ENCODE measurements at places on chromosomes 12 and 14.

DNA sequence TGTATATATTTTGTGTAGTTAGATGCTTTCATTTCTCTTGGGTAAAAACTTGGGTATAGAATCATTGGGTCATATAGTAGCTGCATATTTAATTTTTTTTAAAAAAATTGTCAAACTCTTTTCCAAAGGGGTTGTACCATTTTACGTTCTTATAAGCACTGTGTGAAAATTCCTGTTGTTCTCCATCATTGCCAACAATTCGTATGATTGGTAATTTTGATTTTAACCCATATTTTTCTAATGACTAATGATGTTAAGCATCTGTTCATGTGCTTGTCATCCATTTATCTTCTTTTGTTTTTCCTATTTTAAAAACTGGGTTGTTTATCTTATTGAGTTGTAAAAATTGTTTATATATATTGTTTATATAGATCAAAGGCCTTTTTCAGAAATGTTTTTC lies 77.4 kb downstream of the OTOGL start:
- DNase-seq: no peak

DNA sequence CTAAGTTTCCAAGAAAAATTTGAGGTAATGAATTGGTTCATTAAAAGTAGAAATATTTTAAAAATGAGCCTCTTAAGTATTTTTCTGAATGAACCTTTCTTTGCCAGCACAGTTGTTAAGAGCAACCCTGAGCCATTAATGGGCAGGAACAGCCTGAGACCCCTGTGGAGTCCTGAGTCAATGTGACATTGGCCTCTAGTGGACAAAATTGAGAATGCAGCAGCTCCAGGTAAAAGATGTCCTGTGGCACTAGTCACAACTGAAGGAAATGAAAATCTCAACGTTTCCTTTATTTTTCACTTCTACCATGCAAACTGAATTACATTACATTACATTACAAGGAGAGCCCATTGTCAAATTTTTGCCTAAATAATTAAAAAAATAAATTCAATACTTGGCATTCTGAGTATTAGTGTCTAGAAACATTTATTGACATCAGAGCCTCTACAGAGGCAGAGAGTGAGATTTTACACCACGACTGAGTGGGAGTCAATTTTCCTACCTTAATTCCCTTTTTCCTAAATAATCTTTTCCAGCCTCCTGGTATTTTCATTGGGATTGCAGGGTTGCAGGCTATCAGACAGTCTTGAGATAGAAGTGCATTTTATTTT lies 135.7 kb downstream of the PPM1H start:
- DNase-seq: no peak

DNA sequence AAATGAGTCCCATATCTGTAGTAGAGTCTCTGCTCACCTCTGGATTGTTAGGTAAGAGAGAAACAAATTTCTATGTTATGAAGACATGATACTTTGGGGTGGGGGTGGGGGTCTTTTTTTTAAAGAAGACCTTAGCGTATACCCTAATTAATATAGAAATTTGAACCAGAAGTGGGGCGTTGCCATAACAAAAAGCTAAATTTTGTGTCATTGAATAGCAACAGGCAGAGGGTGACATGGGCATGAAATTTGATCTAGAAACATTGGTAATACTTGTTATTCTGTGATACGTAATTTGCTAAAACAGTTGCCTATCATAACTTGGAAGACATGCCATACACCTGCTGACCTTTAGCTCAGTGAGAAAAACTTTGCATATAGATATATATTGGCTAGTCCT lies 92.3 kb upstream of the SLC38A2 start:
- DNase-seq: no peak

- DNase-seq: no peak
Measured at GRCh38 chr14:58501214-58501816, 73.8 kb downstream of the KIAA0586 start.

DNA sequence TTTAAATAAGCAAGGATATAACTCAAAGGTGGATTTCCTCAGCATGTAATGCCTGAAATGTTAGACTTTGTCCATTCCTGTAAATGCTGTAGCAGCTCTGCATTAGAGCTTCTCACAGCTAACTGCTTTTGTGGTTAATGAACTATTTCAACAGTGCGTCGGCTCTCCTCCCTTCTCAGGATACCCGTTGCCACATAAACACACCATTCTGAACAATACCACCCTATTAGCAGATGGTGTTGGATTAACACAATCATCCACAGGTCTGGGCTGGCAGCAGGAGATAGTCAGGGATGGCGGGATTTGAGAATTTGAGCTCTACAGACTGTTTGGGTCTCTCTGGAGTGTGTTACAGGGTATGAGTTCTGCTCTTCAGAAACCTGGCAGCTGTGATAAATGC lies 33.5 kb upstream of the C12orf42 start:
- no peak for DNase-seq

DNA sequence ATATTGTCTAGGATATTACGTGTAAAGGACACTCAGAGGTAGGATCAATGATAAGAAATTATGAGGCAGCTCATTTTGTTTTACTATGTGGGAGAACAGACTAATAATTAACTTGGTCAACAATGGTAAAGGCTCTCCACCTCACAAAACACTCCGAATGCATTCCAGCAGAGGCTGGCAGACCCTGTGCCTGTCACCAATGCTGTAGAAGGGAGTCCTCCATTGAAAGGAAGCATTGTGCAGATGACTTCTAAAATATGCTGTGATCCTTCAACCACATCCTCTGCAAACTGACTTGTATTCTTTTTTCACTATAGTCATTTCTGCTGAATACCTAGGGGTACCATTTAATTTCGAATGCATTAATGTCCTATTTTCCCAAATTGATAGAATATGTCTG lies 119.6 kb upstream of the EEA1 start:
- DNase-seq: no peak

DNA sequence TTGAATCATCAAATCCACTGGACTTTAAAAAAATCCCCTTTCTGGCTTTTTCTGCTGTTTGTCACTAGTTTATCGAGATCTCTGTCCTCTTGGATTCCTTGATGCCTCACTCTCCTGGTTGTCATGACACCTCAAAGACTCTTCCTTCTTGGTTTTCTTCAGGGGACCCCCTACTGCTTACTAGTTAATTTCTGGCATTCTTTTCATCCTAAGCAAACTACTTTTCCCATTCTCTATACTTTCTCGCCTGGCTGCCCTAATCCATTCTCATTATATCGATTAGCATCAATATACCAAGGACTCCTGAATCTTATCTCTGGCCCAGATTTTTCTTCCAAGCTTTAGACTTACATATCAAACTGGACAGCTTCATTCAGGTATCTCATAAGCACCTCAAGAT lies 98.6 kb downstream of the NEDD1 start:
- no peak for DNase-seq

DNA sequence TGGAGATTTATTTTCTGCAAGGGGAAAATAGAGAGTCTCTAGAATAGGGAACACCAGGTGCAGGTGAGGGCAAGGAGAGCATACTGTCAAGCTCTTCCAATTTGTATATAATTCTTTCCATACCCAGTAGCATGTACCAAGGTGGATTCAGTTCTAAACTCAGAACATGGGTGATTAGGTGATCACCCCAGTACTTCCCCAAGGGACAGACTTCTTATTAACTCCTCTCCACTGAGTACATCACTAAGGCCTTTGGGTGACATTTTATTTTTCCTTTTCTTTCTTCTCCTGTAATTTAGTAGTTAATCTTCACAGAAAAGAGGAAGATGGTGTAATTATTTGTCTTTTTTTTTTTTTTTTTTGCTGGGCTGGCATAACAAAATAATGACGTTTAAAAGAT lies 54.2 kb downstream of the DIP2B start:
- DNase-seq: no peak

GRCh38 chr12:62903151-62903550 lies 31.8 kb downstream of the PPM1H start:
- DNase-seq: no peak

GRCh38 chr12:70966046-70966445 lies 45.5 kb upstream of the PTPRR start:
- no peak for DNase-seq

DNA sequence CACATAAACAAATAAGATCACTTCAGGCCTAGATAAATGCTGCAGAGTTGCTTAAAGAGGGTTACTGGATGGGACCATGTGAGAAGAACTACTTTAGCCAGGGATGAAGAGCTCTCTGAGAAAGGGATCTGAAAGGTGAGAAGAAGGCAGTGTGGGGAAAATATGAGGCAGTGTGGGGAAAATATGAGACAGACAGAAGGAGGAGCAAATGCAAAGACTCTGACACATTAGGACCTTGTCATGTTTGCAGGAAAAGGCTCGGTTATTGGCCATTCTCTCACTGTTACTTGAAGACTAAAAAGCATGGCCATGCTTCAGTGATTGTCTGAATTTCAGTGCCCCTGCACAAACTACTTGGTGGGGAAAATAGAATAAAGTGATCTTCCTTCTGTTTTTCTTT lies 22.7 kb upstream of the TRIM9 start:
- no peak for DNase-seq

GRCh38 chr12:120842595-120842994 lies 61.6 kb downstream of the SPPL3 start:
- no peak for DNase-seq

DNA sequence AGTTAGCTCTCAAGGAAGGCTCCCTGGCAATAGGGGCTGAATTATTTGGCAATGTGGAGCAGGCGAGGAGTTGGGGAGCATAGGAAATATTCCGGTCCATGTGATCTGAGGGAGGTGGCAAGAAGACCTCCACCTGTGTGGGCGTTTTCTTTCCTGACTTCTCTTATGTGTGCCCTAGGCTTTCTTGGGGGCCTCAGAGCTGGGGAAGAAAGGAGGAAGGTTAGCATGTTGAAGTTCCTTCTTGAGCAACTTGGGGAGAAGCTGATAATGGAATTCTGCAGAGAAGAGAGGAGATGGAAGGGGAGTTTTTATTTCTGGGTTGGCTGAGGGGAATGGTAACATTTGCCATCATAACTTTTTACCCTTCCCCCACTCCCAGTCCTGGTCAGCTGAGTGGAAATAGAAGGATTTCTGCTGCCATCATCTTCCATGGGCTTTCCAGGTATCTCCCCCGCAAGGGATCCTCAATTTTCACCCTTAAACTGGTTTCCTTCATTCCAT lies 1.2 kb downstream of the DTX3 start:
- DNase-seq: no peak

- no peak for DNase-seq
Measured at GRCh38 chr12:67540920-67541624, 107.5 kb upstream of the DYRK2 start.
